Esophagus squamous epithelium (tissue), 5 donors: ENCODE measurements at places on chromosomes 5 and 9.

DNA sequence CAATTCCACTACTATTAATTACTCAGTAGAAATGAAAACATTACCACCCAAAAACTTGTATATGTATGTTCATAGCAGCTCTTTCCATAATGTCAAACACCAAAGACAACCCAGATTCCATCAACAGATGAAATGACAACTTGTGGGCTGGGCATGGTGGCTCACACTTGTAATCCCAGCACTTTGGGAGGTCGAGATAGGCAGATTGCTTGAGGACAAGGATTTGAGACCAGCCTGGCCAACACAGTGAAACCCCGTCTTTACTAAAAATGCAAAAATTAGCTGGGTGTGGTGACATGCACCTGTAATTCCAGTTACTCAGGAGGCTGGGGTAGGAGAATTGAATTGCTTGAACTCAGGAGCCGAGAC is 11.5 kb downstream of the UIMC1 start:
- DNase-seq: no peak

GRCh38 chr5:10528056-10528816 is 35.6 kb upstream of the ANKRD33B start:
- no peak for DNase-seq

GRCh38 chr5:167247816-167248215 is 1043.6 kb upstream of the WWC1 start:
- no peak for DNase-seq

DNA sequence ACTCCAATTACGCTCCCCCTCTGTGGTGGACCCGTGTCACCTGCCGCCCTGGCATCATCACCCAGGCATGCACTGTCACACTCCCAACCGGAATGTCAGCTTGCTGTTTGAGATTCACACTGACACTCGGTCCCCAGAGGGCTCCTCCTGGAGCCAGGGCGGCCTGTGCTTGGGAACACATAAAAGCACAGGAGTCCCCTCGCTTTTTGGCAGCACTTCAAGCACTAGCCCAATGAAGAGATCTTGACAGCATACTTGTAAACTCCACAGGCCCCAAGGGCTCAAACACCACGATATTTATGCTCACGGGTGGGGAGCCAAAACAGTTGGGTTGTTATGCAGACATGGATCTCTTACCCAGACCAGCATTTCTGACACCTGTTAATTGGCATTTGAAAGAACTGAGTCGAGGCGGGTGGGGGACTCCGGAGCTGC is 90.8 kb upstream of the EGFLAM start:
- DNase-seq: no peak

- DNase-seq: no peak
These were observed 839.3 kb upstream of the WWC1 start for GRCh38 chr5:167452136-167452535.

- DNase-seq: no peak
These were observed 56.1 kb downstream of the MTREX start for GRCh38 chr5:55363856-55364255.

- peak; percentile 71 for DNase-seq
These were observed at the start of gene RNF14 for GRCh38 chr5:141968914-141969608. RNF14 (plus strand) TSS chr5:141969105; CDS start chr5:141973589, 4,484 bp downstream.

GRCh38 chr5:56639476-56639875 is 175.9 kb upstream of the MAP3K1 start:
- DNase-seq: no peak

DNA sequence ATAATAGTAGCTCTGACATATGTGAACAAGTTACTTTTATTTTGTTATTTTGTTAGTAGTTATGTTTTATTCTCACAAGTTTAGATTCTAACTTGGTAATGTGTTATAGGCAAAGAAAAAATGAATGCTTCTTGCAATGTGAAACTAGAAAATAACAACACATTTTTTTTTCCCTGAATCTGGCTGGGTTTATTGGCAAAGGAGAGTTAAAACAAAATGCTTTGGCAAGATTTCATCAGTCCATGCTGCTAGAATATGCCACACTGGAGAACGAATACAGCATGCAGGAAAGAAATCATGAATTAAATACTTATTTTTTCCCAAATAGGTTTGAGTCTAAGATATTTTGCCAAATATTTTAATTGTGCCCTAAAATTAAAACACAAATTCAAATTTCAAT is 1048.1 kb upstream of the ACO1 start:
- DNase-seq: no peak
